Inflammatory macrophage treated with lipopolysaccharide for 1 hour (primary cell): ENCODE measurements at places on chromosomes 4 and X.

- DNase-seq = no peak
Measured at GRCh38 chr4:101271516-101271915, 75.8 kb downstream of the PPP3CA start.

DNA sequence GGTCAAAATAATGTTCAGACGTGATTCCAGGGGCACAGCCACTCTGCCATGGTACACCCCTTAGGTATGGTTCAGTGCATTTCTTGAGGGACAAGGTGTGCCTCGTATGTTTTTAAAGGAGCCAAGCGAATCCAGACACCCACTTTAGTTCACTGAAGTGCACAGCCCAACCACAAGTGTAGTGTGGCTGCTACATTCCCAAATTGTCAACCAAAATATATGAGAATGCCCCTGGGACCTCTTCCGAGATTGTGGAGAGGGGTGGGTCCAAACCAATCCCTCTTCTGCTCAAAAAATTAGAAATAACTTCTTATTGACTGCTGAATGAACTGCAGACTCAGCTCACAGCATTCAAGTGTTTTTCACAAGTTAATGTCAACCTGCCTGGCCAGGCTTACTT lies 7.4 kb upstream of the BRS3 start:
- no peak for DNase-seq

DNA sequence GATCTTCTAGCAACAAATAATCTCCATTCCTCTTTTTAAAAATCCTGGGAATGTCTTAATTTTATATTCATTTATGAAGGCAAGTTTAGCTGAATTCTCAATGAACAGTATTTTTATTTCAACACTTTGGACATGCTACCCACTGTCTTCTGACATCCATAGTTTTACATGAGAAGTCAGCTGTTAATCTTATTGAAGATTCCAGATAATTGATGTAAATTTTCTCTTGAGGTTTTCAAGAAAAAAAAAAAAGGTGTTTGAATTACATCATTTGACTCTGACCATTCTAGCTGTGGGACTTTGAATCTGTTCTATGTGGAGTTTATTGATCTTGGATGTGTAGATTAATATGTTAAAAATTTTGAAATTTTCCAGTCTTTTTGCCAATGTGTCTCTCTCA lies 28.0 kb downstream of the PDHA2 start:
- DNase-seq = no peak

DNA sequence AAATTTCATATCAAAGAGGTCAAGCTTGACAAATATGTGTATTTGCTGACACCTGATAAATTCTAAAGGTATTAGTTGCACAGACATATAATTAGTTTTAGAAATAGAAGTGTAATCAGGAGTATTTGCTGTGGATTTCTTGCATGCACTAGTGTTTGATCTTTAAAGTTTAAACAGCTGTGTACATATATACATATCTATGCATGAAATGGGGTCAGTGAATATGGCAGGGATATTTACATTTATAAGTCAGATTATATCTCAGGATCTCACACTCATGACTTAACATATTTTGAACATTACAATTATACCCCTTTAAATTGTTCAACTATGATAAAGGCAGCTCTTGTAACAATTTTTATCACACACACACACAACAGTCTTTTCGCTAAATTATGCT lies 547.4 kb upstream of the ACTRT1 start:
- DNase-seq = no peak

GRCh38 chr4:38867478-38868058 lies at the start of gene FAM114A1:
Gene FAM114A1, plus strand, starts transcription at chr4:38867806. Its CDS starts 10,273 bp downstream, at chr4:38878079.
- peak; percentile 78 for DNase-seq

- DNase-seq = no peak
Measured at GRCh38 chr4:2621419-2621818, 85.0 kb downstream of the FAM193A start.

DNA sequence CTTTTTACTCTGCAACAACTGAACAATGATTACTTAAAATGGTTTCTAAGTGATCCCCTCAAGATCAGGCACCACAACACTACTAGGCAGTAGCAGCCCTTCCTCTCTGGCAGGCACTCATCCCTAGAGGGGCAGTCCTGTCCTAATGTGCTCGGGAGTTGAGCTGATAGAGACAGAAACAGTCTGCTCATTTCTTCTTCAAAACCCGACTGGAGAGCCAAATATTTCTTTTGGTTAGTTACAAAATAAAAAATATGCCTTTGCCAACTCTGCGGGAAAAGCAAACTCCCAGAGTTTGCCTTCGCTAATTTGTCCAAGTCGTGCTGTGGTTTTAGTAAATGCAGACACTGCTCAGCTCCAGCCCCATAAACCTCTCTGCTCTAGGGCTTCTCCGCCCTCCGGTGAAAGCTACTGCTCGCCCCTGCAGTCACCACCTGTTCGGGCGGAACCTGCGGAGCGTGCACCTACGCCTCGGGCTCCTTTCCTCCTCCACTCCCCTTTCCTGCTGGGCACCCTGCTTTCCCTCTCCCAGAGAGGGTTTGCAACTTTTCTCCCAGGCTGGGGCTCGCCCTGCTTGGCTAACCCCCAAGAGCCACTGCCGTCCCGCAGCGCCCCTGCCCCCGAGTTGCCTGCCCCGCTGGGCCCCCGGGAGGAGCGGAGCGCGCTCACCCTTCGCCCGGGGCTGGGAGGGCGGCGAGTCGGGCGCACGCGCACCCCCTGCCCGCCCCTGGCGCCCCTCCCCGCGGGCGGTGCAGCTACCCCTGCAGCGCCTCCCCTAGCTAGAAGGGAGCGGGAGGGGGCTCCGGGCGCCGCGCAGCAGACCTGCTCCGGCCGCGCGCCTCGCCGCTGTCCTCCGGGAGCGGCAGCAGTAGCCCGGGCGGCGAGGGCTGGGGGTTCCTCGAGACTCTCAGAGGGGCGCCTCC lies at the start of gene NPNT:
Gene NPNT, plus strand, starts transcription at position 812 of the 923 bp plus-strand sequence. CDS start 182 bp downstream, outside the sequence.
- no peak for DNase-seq

GRCh38 chr4:106803083-106803482 lies 233.0 kb downstream of the DKK2 start:
- DNase-seq = no peak

GRCh38 chr4:1057403-1057745 lies 45.9 kb downstream of the FGFRL1 start:
- DNase-seq = no peak

DNA sequence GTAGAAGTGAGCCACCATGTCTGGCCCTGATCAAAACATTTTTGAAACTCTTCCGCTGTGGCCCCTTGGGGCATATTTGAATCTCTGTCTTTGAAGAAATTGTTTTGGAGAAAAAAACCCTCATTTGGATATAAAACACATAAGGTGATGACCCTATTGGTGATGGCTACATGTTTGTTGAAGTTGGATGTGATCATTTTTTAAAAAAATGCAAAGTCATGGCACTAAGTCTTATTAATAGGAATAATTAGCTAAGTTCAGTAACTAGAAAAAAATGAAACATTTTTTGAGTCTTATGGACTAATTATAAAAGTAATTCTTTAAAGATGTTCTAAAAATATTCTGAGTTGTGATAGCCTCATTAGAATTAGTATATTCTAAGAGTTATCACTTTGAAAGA lies 17.9 kb upstream of the BBS7 start:
- no peak for DNase-seq

DNA sequence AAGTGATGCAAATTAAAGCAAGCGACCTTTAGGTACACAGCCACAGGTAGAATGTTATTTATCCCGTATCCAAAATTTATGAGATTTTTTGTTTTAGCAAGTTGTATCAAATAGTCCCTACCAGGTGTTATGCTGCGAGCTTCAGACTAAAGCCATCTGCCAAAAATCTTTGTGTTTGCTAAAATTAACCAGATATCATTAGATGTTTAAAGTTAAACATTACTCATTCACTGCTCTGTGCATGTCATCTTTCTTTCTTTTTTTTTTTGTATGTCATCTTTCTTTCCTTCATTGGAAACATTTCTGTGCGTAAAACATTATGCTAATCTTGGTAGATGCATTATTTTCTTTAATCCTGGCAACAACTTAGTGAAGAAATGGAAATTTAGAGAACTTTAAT lies 173.1 kb downstream of the FHIP1A start:
- no peak for DNase-seq

DNA sequence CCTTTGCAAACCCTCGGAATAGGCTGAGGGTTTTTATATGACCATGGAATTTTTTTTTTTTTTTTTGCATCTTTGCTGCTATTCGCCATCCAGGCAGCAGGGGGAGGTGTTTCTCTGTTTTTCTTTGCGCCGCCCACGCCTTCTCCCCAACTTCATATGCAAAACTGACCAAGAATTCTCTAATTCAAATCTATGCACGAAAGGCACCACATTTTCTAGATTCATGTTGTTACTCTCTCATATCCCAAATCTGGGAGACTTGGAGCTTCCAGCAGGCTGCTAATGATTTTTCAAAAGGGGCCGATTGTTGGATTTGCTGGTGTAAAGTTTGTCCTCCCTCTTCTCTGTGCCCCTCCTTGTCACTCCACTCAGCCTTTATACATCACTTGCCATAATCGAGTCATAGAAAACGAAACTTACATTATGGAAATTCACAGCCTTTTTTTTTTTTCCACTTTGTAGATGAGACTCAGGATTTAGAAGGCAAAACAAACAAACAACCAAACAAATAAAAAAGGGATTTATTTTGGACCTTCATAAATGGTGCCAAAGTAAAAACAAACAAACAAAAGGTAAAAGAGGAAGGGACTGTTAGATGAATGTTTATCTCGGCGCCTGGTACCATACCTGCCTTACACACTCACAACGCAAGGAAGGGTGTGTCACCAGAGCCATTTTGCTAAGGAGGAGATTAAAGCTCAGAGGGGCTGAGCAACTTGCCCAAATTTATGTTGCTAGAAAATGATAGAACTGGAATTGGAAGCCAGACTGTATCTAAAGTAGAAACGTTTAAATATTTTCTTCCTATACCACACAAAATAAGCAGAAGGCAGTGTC lies 29.3 kb upstream of the BOD1L1 start:
- DNase-seq = peak; percentile 92

- no peak for DNase-seq
Measured at GRCh38 chr4:174537634-174538033, 15.3 kb upstream of the HPGD start.

- no peak for DNase-seq
Measured at GRCh38 chr4:93029769-93030168, 726.0 kb downstream of the GRID2 start.

- DNase-seq = no peak
Measured at GRCh38 chr4:120215350-120215749, 148.7 kb upstream of the MAD2L1 start.

DNA sequence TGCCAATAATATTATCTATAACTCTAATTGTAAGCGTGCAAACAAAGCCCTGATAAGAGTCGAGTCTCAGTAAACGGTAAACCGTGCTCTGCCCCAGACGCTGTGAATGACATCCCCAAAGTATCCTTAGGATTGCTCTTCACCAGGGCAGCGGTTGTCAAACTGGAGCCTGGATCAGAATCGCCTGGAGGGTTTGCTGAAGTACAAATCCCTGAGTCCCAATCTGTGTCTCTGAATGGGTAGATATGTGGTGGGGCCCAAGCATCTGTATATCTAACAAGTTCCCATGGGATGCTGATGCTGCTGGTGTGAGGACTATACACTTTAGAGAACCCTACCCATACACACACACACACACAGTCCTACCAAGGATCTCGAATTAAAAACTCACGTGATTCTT lies 813 bp upstream of the APBB2 start:
- no peak for DNase-seq

DNA sequence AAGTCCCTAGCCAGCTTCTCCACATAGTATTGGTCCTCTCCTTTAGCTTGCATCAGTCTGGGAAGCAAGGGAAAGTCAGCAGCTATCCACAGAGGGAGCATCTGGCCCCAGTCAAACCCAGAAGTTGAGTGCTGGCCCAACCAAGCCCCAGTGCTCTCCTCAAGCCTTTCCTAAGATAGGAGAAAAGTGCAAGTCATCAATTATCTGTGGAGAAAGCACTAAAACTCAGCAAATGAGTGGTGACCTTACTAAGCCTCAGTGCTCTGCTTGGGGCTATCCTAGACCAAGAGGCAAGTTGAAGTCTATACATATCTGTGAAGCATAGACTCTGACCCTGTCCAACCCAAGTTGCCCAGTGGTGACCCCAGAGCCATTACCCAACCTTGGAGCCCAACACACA lies 28.5 kb upstream of the MAGEE1 start:
- no peak for DNase-seq

- DNase-seq = no peak
Measured at GRCh38 chr4:164027805-164028204, 533.3 kb downstream of the TMA16 start.

DNA sequence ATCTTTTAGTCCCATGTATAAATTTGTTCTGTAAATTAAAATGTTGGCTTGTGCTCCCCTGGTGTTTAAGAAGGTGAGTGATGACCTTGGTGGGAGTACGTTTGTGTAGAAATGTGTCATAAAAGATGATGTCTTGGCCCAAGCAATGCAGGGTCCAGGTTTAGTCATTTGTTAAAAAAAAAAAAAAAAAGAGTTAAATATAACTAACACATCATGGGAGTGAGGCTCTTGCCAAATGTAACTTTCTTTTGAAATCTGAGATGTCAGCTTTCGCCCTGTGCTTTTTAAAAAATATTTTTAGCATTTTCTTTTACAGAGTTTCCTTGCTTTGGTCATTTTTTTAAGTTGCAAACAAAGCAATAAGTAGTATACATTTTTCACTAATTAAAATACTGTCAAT lies 135.6 kb downstream of the FBXO8 start:
- no peak for DNase-seq

- DNase-seq = no peak
Measured at GRCh38 chrX:151359341-151359740, 37.7 kb upstream of the VMA21 start.

DNA sequence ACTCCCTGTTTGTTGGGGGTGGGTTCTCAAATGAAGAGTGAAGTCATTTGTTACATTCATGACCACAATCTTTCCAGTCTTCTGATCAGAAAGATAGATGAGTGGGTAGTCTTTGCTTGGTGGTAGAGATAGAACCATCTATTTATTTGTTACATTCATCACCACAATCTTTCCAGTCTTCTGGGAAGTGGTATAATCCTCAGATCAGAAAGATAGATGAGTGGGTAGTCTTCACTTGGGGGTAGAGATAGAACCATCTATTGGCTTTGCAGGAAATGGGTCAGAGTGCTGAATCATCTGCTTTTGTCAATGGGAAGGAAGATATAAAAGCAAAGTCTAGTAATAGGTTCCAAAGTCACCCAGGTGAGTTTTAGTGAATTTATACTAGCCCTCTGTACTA lies 64.2 kb upstream of the EPGN start:
- no peak for DNase-seq

GRCh38 chrX:115539841-115540240 lies 21.1 kb upstream of the PLS3 start:
- DNase-seq = no peak

- no peak for DNase-seq
Measured at GRCh38 chrX:133461231-133461630, 45.9 kb upstream of the GPC4 start.

- DNase-seq = no peak
Measured at GRCh38 chr4:77695774-77696173, 90.2 kb downstream of the CXCL13 start.
